ENCODE measurements at places on chromosomes 6 and 20. TPM values are rescaled to one million over a fixed set of nuclear protein-coding genes. Genes with fewer than 3 reads are reported as not detected.

- no peaks in the 10 kb centered on the region for H3K4me1 ChIP-seq
- no peak overlapping the region for H3K27ac ChIP-seq
- no peaks in the 10 kb centered on the region for H3K27me3 ChIP-seq
- H3K36me3 ChIP-seq: no peaks in the 10 kb centered on the region
Observed at GRCh38 chr6:154984146-154984545, 11.0 kb upstream of the TIAM2 start.

DNA sequence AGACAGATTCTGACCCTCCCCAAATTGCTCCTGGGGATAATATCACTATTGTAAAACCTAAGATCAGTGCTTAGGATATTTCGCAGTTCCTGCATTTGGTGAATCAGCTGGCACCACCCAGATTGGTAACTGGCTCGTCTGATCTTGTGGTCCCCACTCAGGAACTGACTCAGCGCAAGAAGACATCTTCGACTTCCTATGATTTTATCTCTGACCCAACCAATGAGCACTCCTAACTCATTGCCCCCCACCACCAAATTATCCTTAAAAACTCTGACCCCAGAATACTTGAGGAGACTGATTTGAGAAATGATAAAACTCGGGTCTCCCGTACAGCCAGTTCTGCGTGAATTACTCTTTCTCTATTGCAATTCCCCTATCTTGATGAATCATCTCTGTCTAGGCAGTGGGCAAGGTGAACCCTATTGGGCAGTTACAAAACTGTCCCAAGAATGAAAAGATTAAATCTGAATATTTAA, 55.7 kb upstream of the PRND start:
- H3K4me1 ChIP-seq: no peaks in the 10 kb centered on the region
- no peaks in the 10 kb centered on the region for H3K36me3 ChIP-seq
- no peaks in the 10 kb centered on the region for H3K27me3 ChIP-seq

GRCh38 chr6:24854077-24854666, 55.5 kb upstream of the ARMH2 start:
- no peak overlapping the region for H3K4me3 ChIP-seq
- H3K36me3 ChIP-seq: no peaks in the 10 kb centered on the region
- no peak overlapping the region for H3K27ac ChIP-seq
- no peak for DNase-seq

GRCh38 chr6:70524721-70525286, 41.9 kb upstream of the SDHAF4 start:
- no peaks in the 10 kb centered on the region for H3K27me3 ChIP-seq
- no peaks in the 10 kb centered on the region for H3K36me3 ChIP-seq
- no peak overlapping the region for H3K4me3 ChIP-seq
- H3K27ac ChIP-seq: no peak overlapping the region

DNA sequence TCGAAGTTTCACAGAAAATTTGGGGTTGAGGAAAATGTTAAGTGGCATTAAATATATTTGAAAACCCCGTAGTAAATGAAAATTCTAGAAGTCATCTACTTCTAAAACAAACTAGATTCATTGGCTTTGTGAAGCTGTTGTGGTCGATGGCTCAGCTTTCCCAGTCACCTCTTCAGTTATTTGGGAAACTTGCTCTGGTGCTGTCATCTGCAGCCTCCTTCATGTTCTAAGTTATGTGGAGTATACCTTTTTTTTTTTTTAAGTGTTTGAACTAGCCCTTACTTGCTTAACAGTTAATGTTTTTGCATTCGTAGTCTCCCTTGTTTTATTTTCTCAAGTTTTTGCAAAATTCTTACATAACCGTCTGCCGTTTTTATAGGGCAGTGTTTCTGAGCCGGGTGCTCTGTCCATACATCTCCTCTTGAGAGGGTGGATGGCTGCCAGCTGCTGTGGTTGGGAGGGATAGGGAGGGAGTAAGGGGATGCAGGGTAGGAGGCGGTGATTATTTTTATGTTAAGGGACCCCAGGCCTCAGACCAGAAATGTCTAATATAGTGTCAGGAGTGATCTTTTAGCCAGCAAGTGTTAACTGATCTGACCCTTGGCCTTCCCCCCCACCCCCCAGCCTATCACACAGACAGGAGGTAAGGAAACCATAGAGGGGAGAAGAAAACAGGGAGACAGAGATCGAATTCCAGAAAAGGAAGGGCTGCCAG, 7.1 kb downstream of the RREB1 start:
- H3K27ac ChIP-seq: peak overlapping the region; percentile 80
- peak; percentile 60 for DNase-seq
- peaks cover 26% of the 10 kb centered on the region for H3K4me1 ChIP-seq
- no peak overlapping the region for H3K4me3 ChIP-seq
- no peaks in the 10 kb centered on the region for H3K27me3 ChIP-seq

DNA sequence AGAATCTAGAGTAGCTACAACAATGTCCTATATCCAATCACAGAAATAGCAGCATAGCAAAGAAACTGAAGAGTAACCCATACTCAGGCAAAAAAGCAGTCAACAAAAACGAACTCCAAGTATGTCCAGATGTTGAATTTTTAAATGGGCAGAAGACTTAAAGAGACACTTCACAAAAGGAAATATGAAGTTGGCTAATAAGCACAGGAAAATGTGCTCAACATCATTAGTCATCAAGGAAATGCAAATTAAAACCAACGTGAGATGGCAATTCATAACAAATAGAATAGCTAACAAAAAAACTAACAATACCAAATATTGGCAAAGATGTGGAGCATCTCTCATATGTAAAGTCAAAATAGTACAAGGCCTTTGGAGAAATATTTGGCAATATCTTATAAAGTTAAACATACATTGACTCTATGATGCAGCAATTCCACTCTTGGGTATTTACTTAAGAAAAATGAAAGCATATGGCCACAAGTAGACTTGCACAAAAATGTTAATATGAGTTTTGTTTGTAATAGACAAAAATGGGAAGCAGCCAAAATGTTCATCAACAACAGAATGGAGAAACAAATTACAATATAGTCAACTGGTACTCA, 37.7 kb downstream of the FRK start:
- DNase-seq: no peak
- H3K27ac ChIP-seq: no peak overlapping the region
- no peak overlapping the region for H3K4me3 ChIP-seq
- no peaks in the 10 kb centered on the region for H3K36me3 ChIP-seq
- no peaks in the 10 kb centered on the region for H3K4me1 ChIP-seq

GRCh38 chr6:148578837-148579565, 167.8 kb upstream of the UST start:
- DNase-seq: no peak
- H3K27ac ChIP-seq: no peak overlapping the region
- no peaks in the 10 kb centered on the region for H3K4me1 ChIP-seq
- H3K27me3 ChIP-seq: no peaks in the 10 kb centered on the region
- no peaks in the 10 kb centered on the region for H3K36me3 ChIP-seq

GRCh38 chr6:36290668-36291620, 21.1 kb downstream of the PNPLA1 start:
- no peaks in the 10 kb centered on the region for H3K4me1 ChIP-seq
- peak; percentile 77 for DNase-seq
- H3K36me3 ChIP-seq: no peaks in the 10 kb centered on the region
- peak overlapping the region; percentile 27 for H3K27ac ChIP-seq
- no peaks in the 10 kb centered on the region for H3K27me3 ChIP-seq

- H3K27ac ChIP-seq: peak overlapping the region; percentile 90
- no peak for DNase-seq
- H3K4me1 ChIP-seq: no peaks in the 10 kb centered on the region
- H3K27me3 ChIP-seq: no peaks in the 10 kb centered on the region
- H3K36me3 ChIP-seq: no peaks in the 10 kb centered on the region
- H3K4me3 ChIP-seq: peak overlapping the region; percentile 43
Observed at GRCh38 chr6:26045928-26046368, 41.3 kb upstream of the HFE start.

DNA sequence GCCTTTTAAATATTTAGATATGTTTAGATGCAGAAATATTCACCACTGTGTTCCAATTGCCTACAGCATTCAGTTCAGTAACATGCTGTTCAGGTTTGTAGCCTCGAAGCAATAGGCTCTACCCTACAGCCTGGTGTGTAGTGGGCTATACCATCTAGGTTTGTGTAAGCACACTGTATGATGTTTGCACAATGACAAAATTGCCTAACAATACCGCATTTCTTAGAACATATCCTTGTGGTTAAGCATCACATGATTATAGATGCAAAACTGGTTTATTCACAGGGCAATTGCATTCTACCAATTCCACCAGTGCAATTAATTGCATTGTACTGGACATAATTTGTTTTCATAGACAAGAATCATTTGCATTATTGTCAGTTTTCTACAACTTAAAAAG, 7.9 kb upstream of the SLC22A16 start:
- H3K4me3 ChIP-seq: no peak overlapping the region
- H3K36me3 ChIP-seq: no peaks in the 10 kb centered on the region
- no peaks in the 10 kb centered on the region for H3K27me3 ChIP-seq
- H3K27ac ChIP-seq: no peak overlapping the region
- no peaks in the 10 kb centered on the region for H3K4me1 ChIP-seq

DNA sequence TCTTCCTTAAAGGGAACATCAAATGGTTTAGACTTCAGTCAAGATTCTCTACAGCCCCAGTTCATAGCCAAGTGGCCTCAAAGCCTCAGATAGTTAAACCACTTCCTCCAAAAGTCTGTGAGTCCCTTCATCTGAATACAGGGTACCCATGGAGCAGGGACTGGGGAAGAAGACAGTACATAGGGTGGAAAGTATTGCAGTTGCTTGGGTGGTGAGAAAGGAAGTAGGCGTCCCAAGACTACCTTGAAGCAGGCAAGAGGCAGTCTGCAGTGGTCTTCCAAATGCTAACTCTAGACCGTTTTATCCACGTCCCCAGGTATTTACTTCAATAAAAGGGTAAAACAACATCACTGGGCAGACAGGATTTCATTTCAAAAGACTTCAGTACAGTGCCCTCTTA, 2.0 kb downstream of the FYN start:
- H3K27me3 ChIP-seq: peaks cover 19% of the 10 kb centered on the region
- H3K36me3 ChIP-seq: no peaks in the 10 kb centered on the region
- H3K4me3 ChIP-seq: peak overlapping the region; percentile 42
- no peak for DNase-seq

GRCh38 chr20:12695937-12696336, 312.8 kb upstream of the SPTLC3 start:
- H3K4me1 ChIP-seq: no peaks in the 10 kb centered on the region
- H3K4me3 ChIP-seq: no peak overlapping the region
- no peaks in the 10 kb centered on the region for H3K36me3 ChIP-seq
- no peak for DNase-seq

DNA sequence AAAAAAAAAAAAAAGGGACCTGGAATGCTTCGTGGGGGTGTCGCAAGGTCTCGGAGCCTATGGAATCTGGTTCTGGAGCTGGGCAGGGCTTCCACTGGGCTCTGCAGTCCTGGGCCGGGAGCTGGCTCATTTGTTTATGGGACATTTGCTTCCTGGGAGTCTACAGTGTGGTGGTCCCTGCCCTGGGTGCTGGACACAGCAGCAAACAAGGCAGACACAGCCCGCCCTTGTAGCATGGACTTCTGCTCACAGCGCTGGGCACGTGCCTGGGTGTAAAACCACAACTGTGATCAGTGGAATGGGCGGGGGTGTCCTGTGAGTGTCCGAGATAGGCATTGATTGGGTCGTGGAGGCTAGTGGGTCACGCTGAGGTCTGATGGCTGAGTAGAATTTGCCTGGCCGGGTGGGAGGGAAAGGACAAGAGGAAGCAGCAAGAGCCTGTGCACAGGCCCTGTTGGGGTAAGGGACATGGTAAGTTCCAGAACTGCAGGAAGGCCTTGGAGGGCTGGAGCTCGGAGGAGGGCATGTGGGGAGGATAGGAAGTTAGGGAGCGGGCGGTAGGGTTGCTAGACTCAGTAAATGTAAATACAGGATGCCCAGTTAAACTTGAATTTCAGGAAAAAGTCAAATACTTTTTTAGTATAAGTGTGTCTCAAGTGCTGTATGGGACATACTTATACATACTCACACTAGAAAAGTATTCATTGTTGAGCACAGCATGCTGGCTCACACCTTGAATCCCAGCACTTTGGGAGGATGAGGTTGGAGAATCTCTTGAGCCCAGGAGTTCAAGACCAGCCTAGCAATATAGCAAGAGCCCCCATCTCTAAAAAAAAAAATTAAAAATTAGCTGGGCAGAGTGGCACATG, 61.3 kb upstream of the PMEPA1 start:
- H3K4me1 ChIP-seq: no peaks in the 10 kb centered on the region
- no peaks in the 10 kb centered on the region for H3K36me3 ChIP-seq
- no peak overlapping the region for H3K27ac ChIP-seq
- DNase-seq: no peak
- H3K27me3 ChIP-seq: no peaks in the 10 kb centered on the region
- no peak overlapping the region for H3K4me3 ChIP-seq

GRCh38 chr6:148851683-148852556, 105.1 kb downstream of the UST start:
- no peak overlapping the region for H3K4me3 ChIP-seq
- H3K36me3 ChIP-seq: no peaks in the 10 kb centered on the region
- no peaks in the 10 kb centered on the region for H3K4me1 ChIP-seq
- DNase-seq: no peak
- H3K27me3 ChIP-seq: no peaks in the 10 kb centered on the region
- H3K27ac ChIP-seq: no peak overlapping the region

GRCh38 chr6:15429141-15430110, 183.6 kb downstream of the JARID2 start:
- H3K27ac ChIP-seq: no peak overlapping the region
- H3K4me1 ChIP-seq: no peaks in the 10 kb centered on the region
- H3K36me3 ChIP-seq: no peaks in the 10 kb centered on the region
- no peaks in the 10 kb centered on the region for H3K27me3 ChIP-seq
- H3K4me3 ChIP-seq: no peak overlapping the region

- no peak for DNase-seq
- H3K27me3 ChIP-seq: no peaks in the 10 kb centered on the region
- H3K36me3 ChIP-seq: no peaks in the 10 kb centered on the region
- no peak overlapping the region for H3K27ac ChIP-seq
Observed at GRCh38 chr20:13865156-13865555, 80.3 kb downstream of the NDUFAF5 start.

DNA sequence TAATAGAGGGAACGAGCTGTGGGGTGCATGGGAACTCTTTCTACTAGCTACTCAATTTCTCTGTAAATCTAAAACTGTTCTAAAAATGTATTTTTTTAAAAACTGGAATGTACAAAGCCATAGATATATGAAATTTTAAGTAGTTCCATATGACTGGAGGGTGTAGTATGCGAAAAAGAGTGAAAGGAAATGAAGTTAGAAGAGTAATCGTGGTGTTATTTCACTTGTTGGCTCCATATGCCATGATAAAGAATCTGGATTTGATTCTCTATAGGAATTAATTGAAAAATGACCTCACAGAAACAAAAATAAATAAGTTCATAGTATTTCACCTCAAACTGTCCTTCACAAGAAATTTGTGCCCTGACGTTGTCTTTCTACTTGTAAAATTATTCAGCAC, 500.2 kb downstream of the TENT5A start:
- H3K4me1 ChIP-seq: no peaks in the 10 kb centered on the region
- DNase-seq: no peak
- H3K4me3 ChIP-seq: no peak overlapping the region
- no peaks in the 10 kb centered on the region for H3K27me3 ChIP-seq
- H3K27ac ChIP-seq: no peak overlapping the region
- no peaks in the 10 kb centered on the region for H3K36me3 ChIP-seq

- H3K4me3 ChIP-seq: no peak overlapping the region
- no peaks in the 10 kb centered on the region for H3K4me1 ChIP-seq
- H3K27ac ChIP-seq: no peak overlapping the region
Observed at GRCh38 chr6:34366639-34366921, 25.9 kb downstream of the NUDT3 start.

Gene CRISP3
- not detected for total RNA-seq

Gene OTOR
- total RNA-seq: not detected

Gene ADAM33
- total RNA-seq: 6.7 TPM

Gene LMBRD1
- total RNA-seq: 34.2 TPM

Gene LAMA2
- 7.5 TPM for total RNA-seq

Gene CTNNBL1
- 50.7 TPM for total RNA-seq

Gene LINC00237
- not detected for total RNA-seq

Gene GNRH2
- total RNA-seq: not detected

Gene HMGN3
- 30.3 TPM for total RNA-seq

All from colonic mucosa (tissue), 4 donors.